Activated gamma-delta T cell treated with Interleukin-2 at 50 U/mL for 16 hours (primary cell): ENCODE measurements at places on chromosomes 5 and 9.

- no peak for DNase-seq
These were observed 304.9 kb downstream of the DOCK8 start for GRCh38 chr9:519579-519978.

DNA sequence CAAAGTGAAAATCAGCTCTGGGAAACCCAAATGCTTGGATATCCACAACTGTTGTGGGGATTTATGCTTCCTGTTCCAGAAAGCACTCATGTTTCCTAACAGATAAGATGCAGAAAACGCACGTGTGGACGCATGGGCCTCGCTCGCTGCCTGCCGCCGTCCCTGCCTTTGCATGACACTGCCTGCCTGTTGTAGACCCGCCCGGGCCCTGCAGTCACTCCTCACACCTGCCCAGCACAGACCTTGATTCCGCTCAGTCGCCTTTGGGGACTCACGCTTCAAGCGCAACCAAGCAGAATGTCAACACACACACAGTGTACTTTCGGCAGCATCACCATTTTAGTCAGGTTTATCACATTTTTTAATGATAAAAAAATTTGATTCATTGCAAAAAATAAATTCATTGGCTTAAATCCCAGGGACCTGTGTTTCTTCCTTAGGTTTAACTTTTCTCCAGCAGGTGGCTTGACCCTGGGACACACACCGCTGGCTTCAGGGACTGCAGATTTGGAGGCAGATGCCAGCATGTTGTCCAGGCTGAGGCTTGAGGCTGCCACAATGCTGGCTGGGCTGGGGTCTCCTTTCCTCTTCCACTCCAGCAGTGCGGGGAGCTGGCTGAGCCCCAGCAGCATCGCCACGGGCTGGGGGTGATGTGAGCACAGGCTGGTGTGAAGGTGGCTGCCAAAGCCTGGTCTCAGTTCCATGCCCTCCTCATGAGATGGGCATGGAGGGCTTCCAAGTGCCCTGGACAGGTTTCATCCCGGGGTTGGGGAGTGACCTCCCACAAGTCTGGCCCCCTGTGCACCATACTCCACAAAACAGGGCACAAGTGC, 416.9 kb upstream of the IRX4 start:
- no peak for DNase-seq

DNA sequence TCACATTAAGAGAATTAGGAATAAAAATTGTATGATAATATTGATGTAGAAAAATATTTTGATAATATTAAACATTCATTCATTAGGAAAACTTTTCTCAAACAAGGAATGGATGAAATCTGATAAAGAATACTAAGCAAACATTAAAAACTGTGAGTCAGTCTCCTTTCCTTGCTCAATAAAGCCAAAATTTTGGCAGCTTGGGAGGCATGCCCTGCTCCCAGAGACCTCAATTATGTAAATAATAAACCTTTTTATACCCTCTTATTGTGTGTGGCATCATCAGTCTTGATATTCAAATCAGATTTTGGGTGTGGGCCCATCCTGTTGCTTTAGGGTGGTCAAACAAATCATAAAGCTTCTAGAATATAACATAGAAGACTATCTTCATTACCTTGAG, 36.6 kb upstream of the CCL21 start:
- DNase-seq, result no peak

- peak; percentile 78 for DNase-seq
These were observed 53.0 kb downstream of the CDC14B start for GRCh38 chr9:96566498-96567202.

GRCh38 chr5:78550891-78551290, 97.7 kb downstream of the LHFPL2 start:
- no peak for DNase-seq

GRCh38 chr5:132431632-132432031, 58.9 kb downstream of the IRF1 start:
- no peak for DNase-seq

DNA sequence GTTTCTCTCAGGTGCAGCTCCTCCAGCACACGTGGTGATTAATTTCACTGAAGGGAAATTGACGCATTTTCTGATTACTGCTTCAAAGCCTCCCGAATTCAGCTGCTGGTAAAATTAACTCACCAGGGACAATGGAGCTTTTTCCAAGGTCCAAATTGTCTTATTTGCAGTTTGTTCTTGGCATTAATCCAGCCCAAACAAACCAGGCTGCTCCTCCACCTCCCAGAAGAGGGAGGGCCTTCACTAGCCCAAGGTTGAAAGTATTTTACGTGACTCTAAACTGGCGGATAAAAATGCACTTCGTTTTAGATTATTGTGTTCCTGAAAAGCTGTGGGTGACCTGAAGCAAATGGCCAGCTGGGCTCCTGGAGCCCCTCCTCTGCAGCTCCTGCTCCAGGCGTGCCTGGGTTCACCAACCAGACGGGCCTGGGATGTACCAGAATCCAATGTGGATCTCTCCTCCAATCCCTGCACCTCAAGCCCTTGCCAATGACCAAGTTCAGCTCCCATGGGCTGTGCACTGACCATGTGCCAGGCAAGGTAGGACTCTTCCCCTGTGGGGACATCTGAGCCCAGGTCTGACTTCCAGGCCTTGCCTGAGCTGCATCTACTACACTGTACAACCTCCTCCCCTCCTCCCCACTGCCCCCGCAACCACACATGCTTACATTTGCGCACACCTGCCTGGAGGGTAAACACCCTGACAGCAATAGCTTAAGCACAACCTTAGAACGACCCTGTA, 193.4 kb downstream of the CDK5RAP2 start:
- no peak for DNase-seq

DNA sequence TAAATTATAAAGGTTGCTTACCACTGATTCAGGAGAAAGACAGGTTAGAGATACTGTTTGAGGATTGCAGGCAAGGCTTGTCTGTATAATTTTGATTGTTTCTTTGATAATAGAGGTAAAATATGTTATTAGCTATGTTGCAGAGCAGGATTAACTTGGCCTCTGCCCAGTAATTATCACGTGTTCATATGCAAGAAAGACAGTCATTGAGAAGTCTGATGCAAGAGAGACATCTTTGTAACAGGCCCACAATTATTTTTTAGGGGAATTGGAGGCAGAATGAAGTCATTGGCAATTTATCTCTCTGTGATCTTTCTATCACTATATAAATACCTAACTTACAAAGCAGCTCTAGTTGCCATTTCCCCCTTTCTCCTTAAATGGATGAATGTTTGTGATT, 46.0 kb downstream of the SLC44A1 start:
- no peak for DNase-seq

- DNase-seq, result no peak
These were observed 24.1 kb upstream of the CDH9 start for GRCh38 chr5:27062451-27062850.

GRCh38 chr9:124626276-124626675, 119.1 kb upstream of the NR5A1 start:
- DNase-seq, result no peak

DNA sequence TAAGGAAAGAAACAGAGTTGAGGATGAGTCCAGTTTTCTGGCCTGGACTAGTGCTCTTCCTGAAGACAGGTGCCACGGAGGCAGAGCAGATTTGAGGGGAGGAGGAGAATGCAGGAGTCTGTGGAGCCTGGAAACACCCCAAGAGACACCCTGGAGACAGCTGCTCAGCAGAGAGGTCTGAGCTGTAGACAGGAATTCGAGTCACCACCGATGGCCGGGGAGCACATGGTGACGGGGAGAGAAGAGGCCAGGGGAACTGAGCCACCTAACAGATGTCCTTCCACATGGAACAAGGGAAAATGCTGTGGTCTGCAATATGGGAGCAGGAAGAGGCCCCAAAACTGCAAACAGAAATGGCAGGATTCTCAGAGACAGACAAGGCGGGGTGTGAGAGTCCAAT, 22.9 kb downstream of the CPLX2 start:
- DNase-seq, result no peak

- DNase-seq, result no peak
These were observed 15.7 kb downstream of the TPPP start for GRCh38 chr5:677131-678101.

DNA sequence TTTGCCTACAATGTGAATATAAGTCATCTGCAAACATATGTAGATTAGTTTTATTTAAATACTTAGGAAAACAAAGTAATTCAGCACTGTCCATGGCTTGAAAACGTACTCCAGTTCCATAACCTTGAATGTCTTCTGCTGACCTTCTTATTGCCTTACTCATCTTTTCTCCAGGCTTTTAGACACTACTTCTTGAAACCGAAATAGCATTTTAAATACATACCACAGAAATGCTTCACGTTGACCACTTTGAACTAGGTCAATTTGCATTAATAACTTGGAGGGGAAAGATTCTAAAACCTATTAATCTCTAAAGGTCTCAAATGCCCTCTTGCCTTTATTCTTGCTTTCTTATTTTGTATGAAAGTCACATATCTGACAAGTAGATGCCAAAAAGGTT, 995.4 kb upstream of the ACO1 start:
- DNase-seq, result no peak

DNA sequence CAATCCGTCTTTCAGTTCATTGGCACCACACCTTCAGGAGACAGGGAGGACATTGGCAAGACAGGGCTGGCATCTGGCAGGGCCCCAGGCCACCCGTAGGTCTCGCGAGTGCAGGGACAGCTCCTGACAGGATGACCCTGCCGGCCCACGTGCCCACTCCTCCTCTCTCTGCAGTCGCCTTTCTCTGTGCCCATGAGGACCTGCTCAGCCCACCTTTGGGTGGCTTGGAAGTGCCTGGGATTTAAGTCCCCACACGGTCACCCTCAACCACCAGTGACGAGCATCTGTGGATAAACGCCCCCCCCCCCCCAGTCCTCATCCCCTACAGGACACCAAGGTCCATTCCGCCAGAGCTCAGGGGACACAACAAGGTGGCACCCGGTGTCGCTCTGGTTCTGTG, 4.1 kb downstream of the MRPL36 start:
- DNase-seq, result no peak

DNA sequence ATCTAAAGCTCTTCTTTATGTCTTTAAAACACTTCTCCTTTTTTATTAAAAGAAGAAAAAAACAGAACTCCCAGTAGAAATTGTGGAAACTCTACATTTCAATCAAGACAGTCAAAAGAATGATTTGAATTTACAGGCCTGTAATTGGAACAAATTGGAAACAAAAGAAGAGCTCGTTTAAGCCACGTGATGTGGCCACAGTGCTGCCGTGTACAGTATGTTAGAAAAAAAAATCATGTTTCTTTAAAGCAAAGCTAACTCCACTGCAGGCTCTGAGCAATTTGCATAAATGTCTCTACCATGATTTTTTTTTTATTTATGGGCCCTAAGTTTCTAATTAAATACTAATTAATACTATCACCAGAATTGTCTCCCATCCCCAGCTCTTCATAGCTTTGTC, 325.6 kb downstream of the ZSWIM6 start:
- DNase-seq, result no peak

DNA sequence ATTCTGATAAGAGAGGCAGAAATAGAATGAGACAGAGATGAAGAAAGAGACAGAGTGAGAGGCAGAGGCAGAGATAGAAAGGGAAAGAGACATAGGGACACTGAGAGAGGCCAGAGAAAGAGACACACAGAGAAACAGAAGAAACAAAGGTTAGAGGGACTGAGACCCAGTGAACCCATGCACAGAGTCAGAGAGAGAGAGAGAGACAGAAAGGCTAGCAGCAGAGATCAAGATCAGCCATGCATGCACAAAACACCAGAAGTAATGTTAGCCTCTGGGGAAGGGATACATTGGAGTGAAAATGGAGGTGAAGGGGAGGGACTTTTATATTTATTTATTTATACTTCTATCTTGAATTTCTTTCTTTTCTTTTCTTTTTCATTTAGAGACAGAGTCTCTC, 14.1 kb upstream of the SPARC start:
- DNase-seq, result no peak

- DNase-seq, result no peak
These were observed 83.8 kb downstream of the ADRB2 start for GRCh38 chr5:148910216-148910615.

GRCh38 chr5:6235726-6236125, 142.6 kb downstream of the MED10 start:
- no peak for DNase-seq

DNA sequence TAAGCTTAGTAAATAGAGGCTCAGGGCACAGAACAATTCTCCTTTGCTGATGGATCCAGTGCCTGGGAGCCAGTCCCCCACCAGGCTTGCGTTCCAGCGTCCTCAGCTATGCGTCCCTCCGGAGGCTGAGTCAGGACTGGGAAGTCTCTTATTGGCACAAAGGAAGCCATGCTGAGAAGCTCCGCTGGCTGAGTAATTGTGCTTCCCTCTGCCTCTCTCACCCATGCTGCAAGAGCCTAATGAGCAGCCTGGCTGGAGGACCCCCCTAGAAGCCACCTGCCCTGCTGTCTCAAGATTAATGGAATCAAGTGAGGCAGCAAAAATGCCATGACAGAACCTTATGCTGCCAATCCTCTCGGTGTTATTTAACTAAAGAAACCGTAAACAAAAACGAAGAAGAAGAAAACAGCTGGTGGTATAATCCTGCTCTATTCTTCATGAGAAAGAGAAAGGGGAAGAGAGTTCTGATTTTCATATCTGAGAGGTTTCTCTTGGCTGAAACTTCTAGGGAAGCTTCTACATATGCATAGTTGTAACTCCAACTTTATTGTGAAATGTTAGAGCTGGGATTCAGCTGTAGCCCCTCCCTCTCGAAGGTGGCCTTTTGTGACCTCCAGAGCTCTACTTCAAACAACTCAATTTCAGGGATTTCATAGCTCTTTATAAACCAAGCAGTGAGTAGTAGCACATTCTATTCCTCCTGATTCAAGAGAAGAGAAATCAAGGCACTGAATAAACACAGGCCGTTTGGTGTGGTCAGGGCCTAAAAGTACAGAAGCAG, 185.4 kb upstream of the SEMA6A start:
- DNase-seq, result no peak

DNA sequence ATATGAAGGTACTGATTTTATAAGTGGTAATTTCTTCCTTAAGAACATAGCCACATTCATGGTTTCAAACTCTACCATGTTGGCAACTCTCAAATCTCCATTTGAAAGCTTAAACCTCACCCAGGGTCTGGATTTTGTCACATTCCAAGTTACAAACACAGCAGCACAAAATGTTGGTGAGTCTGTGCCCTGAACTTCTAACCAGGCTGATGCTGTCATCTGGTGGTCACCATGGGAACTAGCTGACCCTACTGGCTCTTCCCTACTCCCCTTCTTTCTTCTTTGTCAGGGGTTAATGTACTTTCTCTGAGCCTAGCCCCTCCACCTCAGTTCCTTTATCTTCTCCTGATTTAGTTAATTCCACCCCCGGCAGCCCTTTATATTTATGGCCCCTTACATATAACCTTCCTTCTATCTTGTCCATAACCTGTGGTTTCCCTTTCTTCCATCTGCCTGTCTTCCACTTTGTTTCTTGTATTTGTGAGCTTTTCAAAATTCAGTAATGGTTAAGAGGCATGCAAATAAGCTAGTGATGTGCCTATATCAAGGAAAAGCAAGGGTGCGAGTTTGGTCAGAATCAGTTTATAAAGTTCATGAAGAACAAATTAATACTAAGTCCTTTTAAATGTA, 35.9 kb downstream of the TGFBR1 start:
- peak; percentile 43 for DNase-seq
